Aorta (tissue), 5 donors: ENCODE measurements at places on chromosomes 11 and 22.

- no peak for DNase-seq
Measured at GRCh38 chr11:11843211-11843621, 1.4 kb downstream of the USP47 start.

DNA sequence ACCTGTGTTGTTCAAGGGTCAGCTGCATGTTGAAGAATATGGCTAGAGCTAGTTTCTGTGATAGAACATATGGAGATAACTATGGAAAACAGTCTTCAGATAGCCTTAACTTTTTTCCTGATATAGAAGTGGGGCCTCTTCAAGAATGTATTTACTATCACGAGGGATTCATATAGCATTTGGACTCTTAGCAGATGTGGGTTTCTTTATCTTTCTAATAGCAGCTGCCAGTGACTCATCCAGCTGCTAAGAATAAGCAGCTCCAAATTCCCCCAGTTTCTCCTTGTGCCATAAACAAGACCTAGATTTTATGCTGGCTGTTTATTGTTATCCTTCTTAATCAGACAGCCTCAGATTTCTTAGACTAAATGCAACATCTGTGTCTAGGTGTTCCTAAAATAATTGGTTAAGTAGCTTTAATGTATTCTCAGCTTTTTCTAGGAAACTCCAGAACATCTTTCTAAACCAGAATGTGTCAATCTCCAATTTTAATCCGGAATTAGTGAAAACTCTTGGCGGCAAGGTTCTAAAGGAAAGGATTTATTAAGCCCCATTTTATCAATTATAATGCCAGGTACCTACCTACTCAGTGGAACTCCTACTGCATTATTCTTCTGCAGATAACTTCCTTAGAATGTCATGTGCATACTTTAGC lies 119.8 kb downstream of the CSTPP1 start:
- DNase-seq = no peak

GRCh38 chr11:113464416-113464815 lies 10.8 kb downstream of the DRD2 start:
- DNase-seq = no peak

GRCh38 chr11:74634537-74634936 lies 42.2 kb downstream of the POLD3 start:
- DNase-seq = no peak

GRCh38 chr11:45530776-45531175 lies 134.6 kb downstream of the CHST1 start:
- no peak for DNase-seq
